Inflammatory macrophage treated with lipopolysaccharide for 4 hours (primary cell): ENCODE measurements at places on chromosomes 4 and X.
A peak's percentile ranks its signal among the peaks of the same experiment; 100 is the strongest.

DNA sequence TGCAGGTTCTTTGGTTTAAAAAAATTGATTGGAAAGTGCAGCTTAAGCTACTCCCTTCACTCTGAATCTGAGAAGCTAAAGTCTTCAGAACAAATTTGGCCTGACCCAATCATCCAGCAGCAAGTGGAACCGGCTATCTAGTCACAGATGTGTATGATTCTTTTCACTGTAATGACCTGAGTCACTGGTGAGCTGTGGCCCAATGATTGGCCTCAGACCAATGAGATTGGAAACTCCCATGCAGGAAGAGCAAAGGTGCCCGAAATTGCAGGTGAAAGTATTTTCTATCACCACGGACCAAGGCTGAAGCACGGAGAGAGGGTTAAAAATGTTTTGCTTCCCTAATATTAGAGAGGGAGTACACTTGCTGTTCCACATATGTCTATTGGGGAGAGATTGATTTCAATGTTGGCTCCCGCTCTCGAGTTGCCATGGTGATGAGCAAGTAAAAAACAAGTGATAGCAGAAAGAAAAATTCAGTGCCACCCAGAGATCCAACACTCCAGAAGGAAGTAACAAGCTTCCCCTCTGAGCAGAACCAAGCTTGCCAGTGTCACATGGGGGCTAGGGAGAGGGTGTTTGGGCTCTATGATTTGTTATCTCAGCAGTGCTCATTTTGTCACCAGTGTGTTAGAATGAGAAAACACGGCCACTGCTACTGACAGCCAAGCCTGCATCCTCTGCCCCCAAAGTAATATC lies 11.2 kb downstream of the RIPPLY1 start:
- DNase-seq = no peak

DNA sequence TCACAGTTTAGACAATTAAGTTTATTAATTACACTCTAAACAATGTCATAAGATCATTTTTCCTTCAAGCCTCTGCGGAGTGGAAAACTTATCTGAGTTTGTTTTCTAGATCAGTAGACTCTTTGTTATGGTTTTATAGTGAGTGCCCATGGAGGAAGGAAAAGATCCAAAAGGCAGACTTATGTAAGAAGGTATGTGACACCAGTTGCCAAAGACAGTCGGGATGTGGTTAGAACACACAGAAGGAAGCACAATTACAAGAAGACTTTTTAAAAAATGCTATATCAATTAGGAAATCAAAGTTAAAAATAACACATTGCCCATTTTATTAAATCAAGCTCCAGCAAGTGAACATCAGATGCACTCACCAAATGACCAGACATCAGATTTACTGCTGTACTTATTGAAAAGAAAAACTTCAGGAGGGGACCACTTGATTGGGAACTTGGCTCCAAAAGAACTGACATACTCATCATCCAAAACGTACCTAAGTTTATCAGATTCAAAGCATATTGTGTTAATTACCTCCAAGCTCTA lies 57.1 kb downstream of the NIPAL1 start:
- DNase-seq = no peak

GRCh38 chr4:103915224-103915869 lies 195.6 kb upstream of the TACR3 start:
- DNase-seq = peak; percentile 28

GRCh38 chr4:16090096-16090705 lies 6.4 kb upstream of the PROM1 start:
- DNase-seq = no peak

- DNase-seq = no peak
Measured at GRCh38 chrX:45323387-45323786, 122.7 kb upstream of the DIPK2B start.

GRCh38 chr4:4225915-4226605 lies 669 bp downstream of the OTOP1 start:
- no peak for DNase-seq

- peak; percentile 27 for DNase-seq
Measured at GRCh38 chr4:144903953-144904711, 193.9 kb downstream of the ANAPC10 start.

DNA sequence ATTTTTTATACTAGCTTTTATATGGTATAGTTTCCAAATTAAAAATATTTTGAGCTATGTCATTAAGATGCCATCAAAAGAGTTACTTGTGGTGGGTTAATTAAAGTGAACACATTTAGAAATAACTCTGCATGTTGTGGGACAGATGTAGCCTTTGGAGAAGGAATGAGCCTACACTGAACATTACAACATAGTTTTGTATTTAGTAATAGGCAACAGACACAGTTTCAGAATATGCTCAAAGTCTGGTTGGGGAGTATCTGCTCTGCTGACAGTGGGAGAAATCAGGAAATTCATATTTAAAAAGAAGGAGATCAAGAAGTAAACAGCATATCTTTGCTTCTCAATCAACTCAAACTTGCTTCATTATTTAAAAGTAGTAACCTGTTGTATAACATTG lies 23.7 kb downstream of the EMCN start:
- no peak for DNase-seq

DNA sequence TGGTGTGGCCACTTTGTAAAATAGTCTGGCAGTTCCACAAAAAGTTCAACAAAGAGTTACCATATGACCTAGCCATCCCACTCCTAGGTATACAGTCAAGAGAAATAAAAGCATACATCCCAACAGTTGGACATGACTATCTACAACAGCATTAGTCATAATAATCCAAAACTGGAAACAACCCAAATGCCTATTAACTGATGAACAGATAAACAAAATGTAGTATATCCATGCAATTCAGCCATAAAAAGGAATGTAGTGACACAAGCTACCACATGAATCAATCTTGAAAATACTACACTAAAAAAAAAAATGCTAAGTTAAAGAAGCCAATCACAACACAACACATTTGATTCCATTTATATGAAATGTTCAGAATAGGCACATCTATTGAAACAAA lies 16.1 kb downstream of the MED14 start:
- no peak for DNase-seq

DNA sequence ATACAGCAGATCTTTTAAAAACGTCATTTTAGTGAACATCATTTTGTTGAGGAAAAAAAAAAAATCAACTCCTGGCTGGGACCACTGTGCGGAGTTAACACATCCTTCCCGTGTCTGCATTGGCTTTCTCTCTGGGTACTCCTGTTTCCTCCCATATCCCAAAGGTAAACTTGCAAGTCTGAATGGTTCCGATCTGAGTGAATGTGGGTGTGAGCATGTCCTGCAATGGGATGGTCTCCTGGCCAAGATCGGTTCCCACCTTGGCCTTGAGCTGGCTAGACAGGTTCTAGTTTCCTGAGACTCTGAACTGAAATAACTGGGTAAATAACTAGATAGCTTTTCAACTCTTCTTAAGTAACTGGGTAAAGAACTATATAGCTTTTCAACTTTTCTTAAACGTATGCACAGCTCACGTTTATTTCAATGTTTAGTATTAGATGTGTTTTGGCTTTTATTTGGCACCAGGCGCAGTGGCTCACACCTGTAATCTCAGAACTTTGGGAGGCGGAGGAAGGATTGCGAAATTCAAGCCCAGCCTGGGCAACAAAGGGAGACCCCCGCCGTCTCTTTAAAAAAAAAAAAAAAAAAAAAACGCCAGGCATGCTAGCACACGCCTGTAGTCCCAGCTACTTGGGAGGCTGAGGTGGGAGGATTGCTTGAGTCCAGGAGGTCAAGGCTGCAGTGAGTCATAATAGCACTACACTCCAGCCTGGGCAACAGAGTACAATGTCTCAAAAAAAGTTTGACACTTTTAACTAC lies 14.0 kb downstream of the RBMX start:
- no peak for DNase-seq

- no peak for DNase-seq
Measured at GRCh38 chrX:1283741-1284140, 15.1 kb downstream of the CSF2RA start.
